HuH-7 (cell line): ENCODE measurements at places on chromosomes 11 and 22.

- DNase-seq, result no peak
These were observed 172.6 kb downstream of the LARGE1 start for GRCh38 chr22:33747576-33748180.

DNA sequence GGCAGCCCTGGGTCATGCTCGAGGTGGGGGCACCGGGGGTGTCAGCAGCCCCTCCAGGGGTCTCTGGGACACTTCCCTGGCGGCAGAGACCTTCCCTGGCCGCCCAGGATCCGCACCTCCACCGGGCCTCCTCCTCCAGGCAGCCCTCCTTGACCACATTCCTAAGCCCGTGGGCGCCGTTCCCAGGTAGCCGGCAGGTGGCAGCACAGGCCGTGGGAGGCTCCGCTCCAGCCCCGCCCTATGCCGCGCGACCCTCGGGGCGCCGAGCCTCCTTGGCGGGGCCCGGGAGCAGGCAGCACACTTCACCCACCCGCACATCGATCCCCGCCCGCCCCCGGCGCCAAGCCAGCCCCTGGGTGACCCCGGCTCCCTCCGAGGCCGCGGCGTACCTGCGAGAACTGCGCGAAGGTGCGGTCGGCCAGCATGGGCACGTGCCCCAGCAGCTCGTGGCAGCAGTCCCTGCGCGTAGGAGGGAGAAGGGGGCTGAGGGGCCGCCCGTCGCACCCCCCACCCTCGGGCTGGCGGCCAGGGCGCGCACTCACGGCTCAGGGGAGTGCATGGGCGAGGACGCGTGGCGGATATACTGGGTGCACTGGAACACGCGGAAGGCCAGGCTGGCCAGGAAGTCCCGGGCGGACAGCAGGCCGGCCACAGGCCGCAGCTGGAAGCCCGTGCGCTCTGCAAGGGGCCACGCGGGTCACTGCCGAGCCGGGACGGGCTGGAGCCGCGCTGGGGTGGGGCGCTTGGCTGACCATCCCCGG is 5.3 kb upstream of the INS start:
- DNase-seq, result peak; percentile 73

DNA sequence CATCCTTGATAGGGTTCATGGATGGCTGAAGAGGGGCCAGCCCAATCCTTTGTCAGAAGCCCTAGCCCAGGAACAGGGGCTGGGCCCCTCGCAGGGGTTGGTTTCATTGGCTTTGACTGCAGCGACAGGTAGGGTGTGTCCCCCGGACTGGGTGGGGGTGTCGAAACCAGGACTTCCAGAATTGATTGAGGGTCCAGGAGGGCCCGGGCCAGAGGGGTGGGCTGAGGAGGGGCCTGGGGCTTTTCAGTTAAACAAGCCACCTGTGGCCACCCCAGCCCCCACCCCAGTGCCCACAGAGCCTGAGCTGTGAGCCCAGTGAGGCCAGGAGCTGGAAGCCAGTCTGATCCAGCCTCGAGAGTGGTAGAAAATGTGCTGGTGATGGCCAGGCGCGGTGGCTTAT is 18.1 kb upstream of the PRR5 start:
- no peak for DNase-seq

- peak; percentile 46 for DNase-seq
These were observed 11.0 kb upstream of the MS4A6A start for GRCh38 chr11:60193687-60194433.

- no peak for DNase-seq
These were observed 120.6 kb upstream of the LMO1 start for GRCh38 chr11:8384199-8384821.

GRCh38 chr22:31260474-31260856 is 31.8 kb downstream of the PIK3IP1 start:
- DNase-seq, result no peak

DNA sequence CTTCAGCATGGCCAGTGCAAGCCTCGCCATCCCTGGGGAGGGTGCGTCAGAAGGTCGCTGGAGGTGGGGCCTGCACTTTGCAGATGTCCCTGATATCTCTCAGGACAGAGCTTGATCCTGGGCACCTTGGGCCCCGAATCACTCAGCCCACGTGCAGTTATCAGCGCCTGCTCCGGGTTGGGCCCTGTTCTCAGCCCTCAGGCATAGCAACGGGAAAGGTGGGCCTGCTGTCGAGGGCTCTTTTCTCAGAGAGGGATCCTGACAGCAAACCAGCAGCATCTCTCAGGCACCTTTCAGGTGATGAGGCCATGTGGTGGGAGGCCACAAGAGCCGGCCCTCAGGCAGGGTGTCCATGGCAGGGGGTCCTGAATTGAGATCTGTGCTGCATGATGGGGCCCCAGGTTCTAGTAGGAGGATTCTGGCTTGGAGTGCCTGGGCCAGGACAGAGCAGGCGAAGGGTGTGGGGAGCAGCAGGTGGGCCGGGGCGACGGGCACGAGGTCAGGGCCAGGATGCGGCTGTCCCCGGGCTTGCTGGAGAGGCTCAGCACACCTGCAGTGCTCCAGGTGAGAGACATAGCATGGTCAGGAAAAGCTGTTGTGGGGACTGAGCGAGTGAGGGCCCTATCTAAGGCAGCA is 280.5 kb downstream of the TBC1D22A start:
- DNase-seq, result no peak

DNA sequence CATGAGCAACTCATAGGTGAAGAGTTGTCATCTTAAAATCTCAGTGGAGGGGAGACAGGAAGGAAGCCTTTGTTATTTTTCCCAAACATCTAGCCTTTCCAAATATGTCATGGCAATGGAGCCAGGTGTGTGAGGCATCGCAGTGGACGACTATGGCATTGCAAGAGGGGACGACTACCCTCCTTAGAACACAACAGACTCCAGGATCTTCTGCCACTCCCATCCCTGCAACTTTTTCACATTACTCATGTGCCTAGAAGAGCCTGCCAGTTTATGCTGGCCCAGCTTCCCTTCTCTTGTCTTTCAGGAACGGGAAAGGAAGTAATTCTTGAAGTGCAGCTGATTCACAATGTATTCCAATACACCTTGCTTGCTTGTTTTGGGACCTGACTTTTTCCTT is 1008.4 kb downstream of the OPCML start:
- DNase-seq, result no peak

DNA sequence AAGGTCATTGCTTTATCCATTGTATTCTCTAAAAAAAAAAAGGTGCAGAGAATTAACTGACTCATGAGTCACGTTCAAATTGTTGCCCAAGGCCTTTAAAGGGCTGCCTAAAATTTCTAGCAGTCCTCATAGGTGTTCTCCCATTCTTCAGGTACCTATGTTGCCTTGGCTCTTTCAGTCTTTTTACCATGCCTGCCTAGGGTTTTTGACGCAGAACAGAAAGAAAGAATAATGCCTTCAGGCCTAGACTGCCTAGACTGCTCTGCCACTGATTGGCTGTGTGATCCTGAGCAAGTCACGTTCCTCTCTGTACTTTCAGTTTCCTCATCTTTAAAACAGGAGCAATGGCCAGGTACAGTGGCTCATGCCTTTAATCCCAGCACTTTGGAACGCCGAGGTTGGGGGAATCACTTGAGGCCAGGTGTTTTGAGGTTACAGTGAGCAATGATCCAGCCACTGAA is 21.5 kb downstream of the CTSC start:
- DNase-seq, result no peak

DNA sequence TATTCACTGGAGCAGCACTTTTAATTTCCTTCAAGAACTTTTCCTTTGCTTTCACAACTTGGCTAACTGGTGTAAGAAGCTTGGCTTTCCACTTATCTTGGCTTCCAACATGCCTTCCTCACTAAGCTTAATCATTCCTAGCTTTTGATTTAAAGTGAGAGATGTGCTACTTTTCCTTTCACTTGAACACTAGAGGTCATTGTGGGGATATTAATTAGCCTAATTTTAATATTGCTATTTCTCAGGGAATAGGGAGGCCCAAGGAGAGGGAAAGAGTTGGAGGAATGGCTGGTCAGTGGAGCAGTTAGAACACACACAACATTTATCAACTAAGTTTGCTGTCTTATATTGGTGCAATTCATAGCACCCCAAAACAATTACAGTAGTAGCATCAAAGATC is 24.6 kb upstream of the CCDC90B start:
- no peak for DNase-seq

GRCh38 chr11:132064987-132065620 is 694.7 kb downstream of the NTM start:
- DNase-seq, result no peak

- no peak for DNase-seq
These were observed 914.5 kb upstream of the FAT3 start for GRCh38 chr11:91310085-91310484.

DNA sequence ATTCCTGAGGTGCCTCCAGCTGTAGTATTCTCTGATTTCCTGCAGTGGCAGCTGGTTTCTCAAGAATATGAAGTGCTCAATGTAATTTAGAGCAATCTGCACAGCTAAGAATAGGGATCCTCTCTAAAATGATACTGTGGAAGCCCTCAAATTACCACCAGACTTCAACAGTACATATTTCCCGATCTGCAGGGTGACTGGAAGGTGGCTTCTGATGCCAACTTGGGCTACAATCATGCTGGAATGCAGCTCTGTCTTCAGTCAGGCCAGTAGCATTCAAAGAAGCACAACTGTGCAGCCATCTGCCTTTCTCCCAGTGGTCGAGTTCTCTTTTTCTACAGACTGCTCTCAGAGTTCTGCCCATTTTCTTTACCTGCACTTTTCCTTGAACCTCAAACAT is 55.5 kb upstream of the CD5 start:
- no peak for DNase-seq

GRCh38 chr11:10809373-10810160 is 841 bp upstream of the EIF4G2 start:
- peak; percentile 31 for DNase-seq

GRCh38 chr11:75233754-75234172 is 6.8 kb upstream of the TPBGL start:
- DNase-seq, result peak; percentile 44

DNA sequence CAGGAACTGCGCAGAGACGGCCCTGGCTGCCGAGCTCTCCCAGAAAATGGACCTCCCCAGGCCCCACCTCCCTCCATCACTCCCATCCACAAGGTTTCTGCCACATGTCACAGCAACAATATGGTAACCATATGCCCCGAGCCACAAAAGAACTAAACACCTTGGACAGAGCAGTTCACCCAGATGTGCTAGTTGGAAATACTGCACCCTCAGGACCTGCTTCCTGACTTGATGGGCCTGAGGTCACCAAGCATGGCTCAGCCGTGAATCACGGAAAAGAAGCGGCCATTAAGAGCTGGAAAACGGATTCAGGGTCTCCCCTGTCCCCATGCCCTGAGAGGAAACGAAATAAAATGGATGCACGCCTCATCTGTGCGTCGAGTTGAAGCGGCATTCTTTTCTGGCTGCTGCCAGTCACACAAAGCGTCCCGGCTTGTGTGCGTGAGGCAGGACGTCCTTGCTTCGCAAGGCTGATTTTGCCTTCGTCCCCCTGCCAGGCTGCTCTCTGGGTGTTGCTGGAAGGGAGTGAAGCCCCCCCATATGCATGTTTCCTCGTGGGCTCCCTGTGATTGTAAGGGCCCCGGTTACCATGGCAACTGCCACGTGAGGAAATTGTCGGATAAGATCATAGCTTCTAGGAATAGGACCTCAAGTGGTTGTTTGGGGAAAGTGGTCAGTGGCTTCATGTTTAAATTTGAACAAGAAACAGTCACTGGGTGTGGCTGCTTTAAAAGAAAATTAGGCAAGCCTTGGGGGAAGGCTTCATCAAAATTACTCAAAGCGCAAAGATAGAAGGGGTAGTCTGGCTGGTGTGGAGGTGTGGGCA is 51.7 kb downstream of the FLI1 start:
- no peak for DNase-seq

- peak; percentile 57 for DNase-seq
These were observed 1.1 kb downstream of the IGF2 start for GRCh38 chr11:2138068-2138430.

- DNase-seq, result no peak
These were observed 10.1 kb downstream of the PKNOX2 start for GRCh38 chr11:125174686-125175085.

DNA sequence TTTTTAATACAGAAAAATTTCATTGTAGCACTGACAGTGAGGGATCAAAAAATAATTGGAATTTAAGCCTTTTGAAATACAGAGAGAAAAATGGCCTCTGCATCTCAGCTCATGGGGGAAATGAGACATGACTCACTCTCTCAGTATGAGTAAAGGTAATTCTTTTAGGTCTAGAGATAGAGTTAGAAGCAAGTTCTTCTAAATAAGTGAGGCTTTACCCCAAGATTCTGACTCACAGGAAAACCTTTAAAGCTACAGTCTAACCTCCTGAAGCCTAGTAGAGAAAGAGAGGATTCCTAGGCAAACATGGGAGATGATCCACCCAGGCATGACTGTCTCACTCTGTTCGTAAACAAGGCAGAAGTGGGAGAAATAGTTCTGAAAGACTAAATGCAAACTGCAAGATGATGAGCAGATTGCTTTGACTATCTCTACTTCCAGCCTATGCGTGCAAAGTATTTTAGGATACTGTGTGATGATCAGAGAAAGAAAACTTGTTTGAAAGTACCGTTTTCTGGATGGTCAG is 1003.3 kb upstream of the CCDC90B start:
- DNase-seq, result no peak

DNA sequence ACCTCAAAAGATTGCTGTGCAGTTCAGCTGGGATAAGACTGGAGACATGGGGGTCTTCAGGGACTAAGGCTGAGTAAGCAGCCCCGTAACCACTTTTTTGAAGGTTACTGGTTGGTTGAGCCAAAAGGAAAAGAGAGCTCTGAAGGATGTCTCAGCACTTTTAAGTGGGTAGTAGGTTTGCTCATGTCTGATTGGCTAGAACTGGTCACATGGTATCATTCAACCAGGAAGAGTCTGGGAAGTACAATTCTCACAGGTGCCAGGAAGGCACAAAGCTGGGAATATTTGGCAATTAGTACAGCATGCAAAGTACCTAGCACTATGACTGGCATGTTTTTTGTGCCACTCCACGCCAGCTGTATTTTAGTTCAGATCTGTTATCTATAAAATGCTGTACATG is 58.1 kb downstream of the SNX19 start:
- no peak for DNase-seq

DNA sequence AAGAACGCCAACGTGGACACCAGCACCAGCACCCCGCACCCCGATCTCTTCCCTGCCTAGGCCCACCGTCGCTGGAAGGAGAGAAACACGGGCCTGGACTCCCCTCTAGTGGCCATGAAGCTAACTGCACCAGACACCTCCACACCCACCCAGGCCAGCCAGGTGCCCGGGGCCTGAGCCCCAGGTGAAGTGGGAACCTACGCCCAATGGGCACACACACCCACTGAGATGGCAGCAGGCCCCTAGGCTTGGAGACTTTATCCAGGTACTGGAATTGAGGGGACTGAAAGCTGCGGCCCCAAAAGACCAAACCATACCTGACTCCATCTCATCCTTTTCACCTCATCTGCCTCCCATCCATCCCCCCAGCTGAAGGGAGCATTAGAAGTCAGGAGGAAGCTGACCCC is 81.0 kb downstream of the BUD13 start:
- DNase-seq, result peak; percentile 81
